Activated T-cell treated with anti-CD3 and anti-CD28 coated beads for 4 hours (primary cell): ENCODE measurements at places on chromosomes 13 and 19.
A peak's percentile ranks its signal among the peaks of the same experiment; 100 is the strongest.

DNA sequence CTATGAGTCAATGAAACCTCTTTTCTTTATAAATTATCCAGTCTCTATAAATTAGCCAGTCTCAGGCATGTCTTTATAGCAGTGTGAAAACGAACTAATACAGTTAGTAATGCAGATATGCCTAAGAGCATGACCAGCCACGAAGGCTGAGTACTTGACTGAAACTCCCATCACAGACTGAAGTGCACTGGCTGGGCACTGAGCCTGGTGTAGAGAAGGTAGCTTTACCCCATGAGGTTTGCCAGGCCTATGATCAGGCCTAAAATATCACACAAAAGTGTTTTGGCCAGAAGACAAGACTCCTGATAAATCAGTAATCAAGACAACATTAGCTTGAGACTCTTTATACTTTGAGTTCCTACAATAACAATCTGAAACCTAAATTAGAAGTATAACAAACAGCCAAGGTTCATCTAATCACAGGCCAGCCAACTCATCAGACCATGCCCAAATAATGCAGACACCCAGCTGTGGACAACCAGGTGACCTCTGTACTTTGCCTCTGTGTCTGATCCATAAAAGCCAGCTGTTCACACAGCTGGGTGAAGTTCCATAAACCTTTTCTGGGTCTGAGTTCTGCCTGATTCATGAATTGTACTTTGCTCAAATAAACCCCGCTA is 771.8 kb upstream of the SLITRK1 start:
- DNase-seq, result no peak

- no peak for DNase-seq
Measured at GRCh38 chr13:106286811-106287210, 248.7 kb downstream of the EFNB2 start.

GRCh38 chr13:106917024-106917571 is 349.2 kb upstream of the ARGLU1 start:
- no peak for DNase-seq

- DNase-seq, result no peak
Measured at GRCh38 chr13:27118428-27119054, 53.1 kb downstream of the USP12 start.

- no peak for DNase-seq
Measured at GRCh38 chr13:65868884-65869283, 1361.3 kb downstream of the PCDH9 start.

- no peak for DNase-seq
Measured at GRCh38 chr13:35699825-35700510, 223.5 kb upstream of the MAB21L1 start.

DNA sequence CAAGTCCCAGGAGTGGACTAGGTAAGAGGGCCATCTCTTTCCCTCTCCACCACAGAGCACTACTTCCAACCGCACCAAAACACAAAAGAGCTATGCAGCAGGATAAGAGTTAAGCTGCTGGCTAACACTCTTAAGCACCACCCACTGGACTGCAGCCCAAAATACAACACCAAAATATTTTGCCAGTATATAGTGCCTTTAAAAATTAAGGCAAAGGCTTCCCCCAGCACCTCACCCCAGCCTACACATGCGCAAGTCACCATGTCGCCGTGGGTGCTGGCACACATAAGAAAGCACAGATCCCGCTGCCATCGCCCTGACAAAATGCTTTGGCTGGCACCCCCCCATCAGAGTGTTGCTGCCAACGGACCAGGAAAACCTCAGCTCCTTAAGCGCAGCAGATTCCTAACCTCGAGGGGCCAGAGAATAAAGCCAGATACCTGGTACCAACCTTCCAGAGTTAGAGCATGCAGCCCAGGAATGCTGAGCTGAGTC is 608.3 kb downstream of the PCDH17 start:
- DNase-seq, result no peak

- no peak for DNase-seq
Measured at GRCh38 chr13:90552702-90553101, 794.8 kb upstream of the MIR17HG start.

DNA sequence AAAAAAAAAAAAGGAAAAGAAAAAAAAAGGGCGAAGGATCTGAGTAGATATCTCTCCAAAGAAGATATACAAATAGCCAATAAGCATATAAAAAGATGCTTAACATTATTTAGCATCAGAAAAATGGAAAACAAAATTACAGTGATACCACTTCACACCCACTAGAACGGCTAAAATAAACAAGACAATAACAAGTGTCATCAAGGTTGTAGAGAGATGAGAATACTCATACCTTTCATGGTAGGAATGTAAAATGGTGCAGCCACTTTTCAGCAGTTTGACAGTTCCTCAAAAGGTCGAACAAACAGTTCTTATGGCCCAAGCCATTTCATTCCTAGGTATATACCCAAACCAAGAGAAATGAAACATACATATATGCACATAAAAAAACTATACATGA is 33.5 kb downstream of the FOXO1 start:
- DNase-seq, result no peak

GRCh38 chr19:6683971-6684370 is 14.0 kb upstream of the TNFSF14 start:
- no peak for DNase-seq

DNA sequence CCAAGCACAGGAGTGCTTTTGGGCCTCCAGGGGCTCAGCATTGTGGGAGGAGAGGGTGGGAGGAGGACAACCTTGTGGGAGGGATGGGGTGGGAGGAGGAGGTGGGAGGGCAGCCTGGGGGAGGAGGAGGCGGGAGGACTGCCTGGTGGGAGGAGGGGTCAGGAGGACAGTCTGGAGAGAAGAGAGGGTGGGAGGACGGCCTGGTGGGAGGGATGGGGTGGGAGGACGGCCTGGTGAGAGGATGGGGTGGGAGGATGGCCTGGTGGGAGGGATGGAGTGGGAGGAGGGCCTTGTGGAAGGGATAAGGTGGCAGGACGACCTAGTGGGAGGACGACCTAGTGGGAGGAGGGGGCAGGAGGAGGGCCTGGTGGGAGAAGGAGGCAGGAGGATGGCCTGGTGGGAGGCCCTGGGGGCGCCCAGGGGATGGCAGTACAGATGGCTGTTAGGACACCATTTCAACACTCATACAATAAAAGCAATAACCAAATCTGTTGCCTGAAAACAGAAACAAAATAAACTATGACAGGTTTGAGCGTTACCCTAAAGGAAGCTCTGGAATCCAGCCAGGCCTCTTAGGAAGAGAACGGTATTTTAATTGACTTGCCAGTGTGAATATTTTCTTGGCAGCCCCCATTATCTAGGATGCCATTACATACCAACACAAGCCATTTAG is 63.7 kb downstream of the CRYL1 start:
- no peak for DNase-seq

- peak; percentile 29 for DNase-seq
Measured at GRCh38 chr13:75876142-75877050, 240.3 kb downstream of the LMO7 start.
